ENCODE measurements at places on chromosomes 2 and 18.

DNA sequence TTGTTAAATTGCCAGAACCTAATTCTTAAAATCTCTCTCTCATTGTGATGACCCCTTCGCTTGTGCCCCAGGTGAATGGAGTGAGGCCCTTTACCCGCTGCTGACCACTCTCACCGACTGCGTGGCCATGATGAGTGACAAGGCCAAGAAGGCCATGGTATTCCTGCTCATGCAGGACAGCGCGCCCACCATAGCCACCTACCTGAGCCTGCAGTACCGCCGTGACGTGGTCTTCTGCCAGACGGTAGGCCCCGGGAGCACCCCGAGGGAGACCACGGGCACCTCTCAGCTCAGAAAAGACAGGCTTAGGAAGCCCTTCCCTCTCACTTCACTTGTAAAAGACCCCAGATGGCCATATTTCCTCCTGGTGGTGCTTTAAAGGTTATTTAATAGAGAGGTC, 44.9 kb downstream of the COA5 start:
- DNase-seq, result no peak

- no peak for DNase-seq
Observed at GRCh38 chr18:27413495-27414401, 228.6 kb upstream of the CHST9 start.

DNA sequence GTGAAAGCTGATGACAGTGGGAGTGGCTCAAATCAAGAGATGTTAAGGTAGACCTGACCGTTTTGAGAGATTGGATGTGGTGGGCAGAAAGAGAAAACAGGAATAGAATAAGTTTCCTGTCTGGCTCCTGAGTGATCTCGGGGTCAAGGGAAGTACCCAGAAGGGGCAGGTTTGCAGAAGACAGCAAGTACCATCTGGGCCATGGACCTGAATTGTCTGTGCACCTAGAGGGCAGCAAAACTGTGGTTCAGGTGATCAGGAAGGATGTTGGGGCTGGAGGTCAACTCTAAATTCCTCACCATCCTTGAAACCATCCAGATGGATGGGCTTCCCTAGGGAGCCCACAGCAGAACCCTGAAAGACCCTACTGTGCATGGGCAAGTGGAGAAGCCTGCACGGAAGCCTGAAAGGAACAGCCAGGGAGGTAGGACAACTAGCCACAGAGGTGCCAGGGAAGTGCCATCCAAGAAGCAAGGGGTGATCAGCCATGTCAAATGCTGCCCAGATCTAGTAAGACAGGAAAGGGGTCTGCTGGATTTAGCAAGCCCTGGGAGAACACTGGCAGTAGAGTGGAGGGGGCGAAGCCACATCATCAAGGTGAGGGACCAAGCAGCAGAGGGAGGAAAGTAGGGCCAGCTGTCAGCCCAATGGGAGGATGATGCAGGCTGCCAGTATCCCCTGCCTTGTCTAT, 8.0 kb downstream of the TEX261 start:
- DNase-seq, result no peak

- DNase-seq, result no peak
Observed at GRCh38 chr18:12062974-12063373, 30.7 kb upstream of the ANKRD62 start.

DNA sequence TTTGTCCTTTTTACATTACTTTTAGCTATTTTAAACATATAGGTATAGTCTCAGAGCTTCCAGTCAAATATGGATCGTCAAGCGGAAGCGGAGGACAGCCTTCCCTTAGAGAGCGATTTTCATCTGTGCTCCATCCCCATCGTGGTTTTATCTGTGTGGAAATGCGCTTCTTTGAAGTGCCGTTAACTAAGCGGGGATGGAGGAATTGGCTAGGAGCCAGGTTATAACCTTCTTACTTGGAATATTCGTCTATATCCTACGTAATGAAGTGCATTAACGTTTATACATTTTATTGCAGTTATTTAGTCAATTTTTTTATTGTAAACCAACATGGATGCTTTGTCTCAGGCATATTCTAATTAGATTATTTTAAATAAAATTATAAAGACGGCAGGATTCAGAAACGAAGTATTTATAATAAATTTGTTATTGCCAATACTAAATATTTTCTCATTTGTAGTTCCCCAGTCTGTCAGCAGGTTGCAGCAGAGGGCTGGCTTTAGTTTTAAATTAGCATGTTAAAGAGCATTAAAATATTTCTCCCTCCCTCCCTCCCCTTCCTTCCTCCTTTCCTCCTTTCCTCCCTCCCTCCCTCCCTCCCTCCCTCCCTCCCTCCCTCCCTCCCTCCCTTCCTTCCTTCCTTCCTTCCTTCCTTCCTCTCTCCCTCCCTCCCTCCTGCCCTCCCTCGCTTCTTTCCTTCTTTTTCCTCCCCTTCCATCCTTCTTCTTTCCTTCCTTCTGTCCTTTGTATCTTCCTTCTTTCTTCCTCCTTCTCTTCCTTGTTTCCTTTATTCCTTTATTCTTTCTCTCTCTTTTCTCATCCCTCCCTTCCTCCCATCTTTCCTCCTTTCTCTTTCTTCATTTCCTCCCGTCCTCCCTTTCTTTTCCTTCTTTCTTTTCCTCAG, 80.6 kb upstream of the DOCK10 start:
- no peak for DNase-seq

GRCh38 chr18:75125382-75126331, 83.3 kb downstream of the PTGR3 start:
- no peak for DNase-seq

GRCh38 chr2:110867078-110867477, 134.7 kb downstream of the ACOXL start:
- DNase-seq, result no peak

- DNase-seq, result no peak
Observed at GRCh38 chr2:29317801-29318485, 202.7 kb downstream of the CLIP4 start.

DNA sequence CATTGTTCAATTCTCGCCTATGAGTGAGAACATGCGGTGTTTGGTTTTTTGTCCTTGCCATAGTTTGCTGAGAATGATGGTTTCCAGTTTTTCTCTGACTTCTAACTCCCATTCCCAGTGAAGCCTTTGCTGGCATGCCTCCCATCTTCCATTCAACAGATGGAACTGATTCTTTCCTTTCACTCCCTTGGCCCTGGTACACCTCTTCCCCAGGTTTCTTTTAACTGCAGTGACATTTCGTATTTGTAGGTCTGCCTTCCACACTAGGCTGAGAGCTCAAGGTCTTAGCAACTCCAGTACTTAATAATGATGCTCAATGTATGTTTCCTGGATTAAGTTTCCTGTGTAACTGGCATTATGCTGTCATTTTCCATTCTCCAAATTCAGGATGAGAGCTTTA, 48.5 kb downstream of the GAREM1 start:
- DNase-seq, result no peak

DNA sequence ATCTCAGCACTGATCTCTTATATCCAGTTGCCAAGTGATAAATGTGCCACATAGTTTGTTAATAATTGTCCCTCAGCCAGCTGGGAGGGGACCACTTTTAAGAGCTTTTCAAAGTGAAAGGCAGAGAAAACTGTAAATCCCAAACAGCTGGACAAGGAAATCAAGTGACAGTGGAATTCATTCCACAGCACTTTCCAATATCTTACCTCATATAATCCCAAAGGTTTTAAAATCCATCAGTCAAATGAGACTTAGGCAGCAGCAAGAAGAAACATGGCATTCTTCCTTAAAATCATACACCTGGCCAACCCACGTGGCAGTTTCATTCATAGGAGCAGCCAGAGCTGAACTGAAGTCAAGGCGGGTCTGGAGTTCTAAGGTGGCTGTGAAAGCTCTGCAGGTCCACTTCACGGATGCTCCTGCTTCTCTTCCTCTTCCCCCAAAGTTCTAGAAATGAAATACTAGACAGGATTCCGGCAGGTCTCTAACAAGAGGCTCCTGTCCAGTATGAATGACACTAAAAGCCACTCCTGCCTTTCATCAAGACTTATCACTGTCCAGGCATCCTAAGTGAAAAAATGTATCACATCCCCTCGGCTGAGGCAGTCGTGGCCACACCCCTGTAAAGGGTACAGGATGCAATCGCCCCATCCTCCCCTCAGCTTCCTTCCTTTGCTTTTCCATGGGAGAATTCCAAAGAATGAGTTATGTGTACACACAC, 190.4 kb upstream of the STK17B start:
- DNase-seq, result no peak

DNA sequence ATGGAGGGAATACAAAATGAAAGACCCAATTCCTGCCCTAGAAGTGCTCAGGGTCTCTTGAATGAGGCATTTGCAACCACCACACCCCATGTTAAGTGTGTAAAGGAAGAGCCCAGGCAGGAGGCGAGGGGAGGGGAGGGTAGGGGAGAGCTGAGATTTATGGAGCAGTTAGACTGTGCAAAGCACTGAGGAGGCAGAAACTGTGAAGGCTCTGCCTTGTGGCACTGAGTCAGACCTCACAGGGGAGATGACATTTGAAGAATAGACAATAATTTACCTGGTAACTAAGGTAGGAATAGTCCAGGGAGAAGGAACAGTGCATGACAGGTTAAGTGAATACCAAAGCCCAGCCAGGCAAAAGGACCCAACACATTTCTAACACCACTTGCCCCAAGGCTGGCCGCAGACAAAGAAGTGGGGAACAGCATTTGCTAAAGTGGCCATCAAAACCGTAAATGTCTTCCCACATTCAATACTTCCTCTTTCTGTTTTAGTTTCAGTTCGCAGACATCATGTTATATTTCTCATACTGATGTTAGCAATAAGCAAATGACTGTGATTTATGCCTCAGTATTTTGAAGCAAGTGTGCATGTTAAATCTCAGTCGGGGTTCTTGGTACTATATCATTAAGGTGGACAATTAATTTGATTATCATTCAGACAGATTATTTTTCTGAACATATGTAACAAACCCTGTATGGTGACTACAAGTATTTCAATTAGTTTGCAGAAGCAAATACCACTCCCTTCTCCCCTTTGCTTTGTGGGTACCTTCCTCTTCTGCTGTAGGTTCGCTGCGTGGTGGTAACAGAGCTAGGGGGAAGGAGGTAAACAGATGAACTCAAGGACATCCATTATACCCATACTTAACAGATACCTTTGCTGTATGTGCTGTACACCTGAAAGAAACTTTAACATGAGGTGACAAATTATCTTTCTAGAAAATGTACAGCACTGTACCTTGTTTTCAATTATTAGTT, 27.5 kb downstream of the CDH20 start:
- no peak for DNase-seq

- no peak for DNase-seq
Observed at GRCh38 chr2:74603282-74604000, 44.7 kb downstream of the M1AP start.

- no peak for DNase-seq
Observed at GRCh38 chr2:73202156-73203054, at the start of gene NOTO. NOTO (plus strand) TSS chr2:73202574; CDS start chr2:73202667, 93 bp downstream.

- DNase-seq, result no peak
Observed at GRCh38 chr2:224518806-224519580, 66.2 kb downstream of the CUL3 start.

DNA sequence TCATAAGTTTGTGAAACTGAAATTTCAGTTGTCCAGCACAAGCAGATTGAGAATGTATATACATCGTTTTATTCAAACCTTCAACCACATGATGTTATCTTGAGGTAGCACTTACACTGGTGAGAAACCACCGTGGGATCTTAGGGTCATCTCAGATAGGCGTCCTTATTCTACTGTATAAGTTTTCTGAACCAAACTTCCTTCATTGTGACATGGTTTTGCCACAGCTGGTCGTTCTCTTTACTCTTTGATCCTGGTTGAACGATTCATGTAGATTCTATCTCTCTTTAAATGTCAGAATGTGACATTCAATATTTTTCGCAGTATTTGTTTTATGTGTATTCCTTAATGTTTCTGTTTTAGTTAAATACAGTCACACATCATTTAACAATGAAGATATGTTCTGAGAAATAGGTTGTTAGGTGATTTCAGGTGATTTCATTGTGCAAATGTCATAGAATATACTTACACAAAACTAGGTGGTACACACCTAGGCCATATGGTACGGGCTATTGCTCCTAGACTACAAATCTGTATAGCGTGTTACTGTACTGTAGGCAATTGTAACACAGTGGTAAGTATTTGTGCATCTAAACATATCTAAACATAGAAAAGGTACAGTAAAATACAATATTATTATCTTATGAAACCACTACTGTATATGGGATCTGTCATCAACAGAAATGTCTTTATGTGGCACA, 17.9 kb upstream of the ARHGAP25 start:
- no peak for DNase-seq

DNA sequence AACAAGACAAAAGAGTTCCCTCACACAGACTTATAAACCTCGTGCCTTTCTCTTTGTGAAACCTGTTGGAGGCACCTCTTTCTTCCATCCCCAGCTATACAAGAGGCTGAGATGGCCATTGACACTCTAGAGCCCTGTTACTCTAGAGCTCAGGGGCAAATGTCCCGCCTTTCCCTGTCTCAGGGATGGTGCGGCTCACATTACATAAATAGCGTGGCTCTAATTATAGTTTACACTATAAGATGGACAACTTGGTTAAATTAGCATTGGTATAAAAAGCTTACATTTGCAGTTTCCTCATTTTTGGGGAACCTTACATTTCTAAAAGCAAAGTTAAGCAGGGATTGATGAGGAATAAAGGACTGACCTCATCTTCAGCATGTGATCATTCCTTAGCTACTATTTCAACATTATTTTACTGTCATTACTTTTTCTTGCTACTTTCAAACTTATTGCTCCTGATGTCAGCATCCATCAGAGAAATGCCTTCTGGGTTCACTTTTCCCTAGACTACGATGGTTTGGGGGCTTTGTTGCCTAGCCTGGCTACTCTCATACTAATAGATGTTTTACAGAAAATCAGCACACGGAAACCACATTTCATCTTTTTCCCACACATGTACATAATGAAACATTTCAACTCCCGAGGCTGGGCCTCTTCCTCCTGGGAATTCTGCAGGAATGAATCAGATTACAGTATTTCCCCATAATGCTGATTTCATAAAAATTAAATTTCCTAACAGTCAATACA, 40.4 kb downstream of the FTCDNL1 start:
- DNase-seq, result no peak

- DNase-seq, result no peak
Observed at GRCh38 chr18:42614619-42615293, 500.7 kb downstream of the RIT2 start.

- DNase-seq, result no peak
Observed at GRCh38 chr2:240298803-240299709, 136.4 kb upstream of the GPC1 start.

DNA sequence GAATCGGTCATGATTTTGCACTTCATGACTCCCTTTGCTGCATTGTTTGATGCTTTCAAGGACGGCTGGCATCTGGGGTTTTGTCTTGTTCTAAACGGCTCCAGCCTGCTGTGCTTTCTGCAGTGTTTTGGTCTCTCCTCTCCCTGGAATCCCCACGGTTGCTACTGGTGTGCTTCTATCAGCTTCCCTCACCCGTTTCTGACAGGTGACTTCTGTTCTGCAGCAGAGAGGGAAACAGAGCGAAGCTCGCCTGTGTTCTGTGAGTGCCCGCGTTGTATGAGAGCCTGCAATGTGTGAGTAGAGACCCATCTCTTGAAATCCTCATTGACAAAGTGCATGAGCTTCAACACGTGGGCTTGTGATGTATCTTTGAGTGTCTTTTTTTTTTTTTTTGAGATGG, 102.8 kb downstream of the DCDC2C start:
- no peak for DNase-seq

GRCh38 chr18:49059028-49059834, 108.5 kb upstream of the SMAD7 start:
- no peak for DNase-seq

Measured in GOT3 (cell line).